CD4-positive, alpha-beta memory T cell (primary cell): ENCODE measurements at places on chromosomes 2 and 18. TPM values are rescaled to one million over a fixed set of nuclear protein-coding genes. Genes with fewer than 3 reads are reported as not detected.
A peak's percentile ranks its signal among the peaks of the same experiment; 100 is the strongest.

DNA sequence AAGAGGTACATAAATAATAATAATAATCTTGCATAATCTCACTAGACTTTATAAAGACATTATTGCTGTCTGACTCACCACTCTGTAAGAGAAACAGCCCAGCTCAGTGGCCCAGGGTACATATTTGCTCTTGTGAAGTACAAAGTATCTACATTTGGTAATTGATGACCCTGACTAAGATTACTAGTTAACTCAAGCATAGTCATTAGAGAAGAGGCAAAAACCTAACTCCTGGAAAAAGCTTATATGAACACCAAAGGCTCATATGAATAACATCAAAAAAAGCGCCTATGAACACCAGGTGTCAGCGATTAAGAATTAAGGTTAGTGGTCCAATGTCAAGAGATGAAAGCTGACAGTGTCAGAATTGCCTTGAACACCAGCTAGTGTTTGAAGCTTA is 38.4 kb downstream of the RAD51AP2 start:
- no peak overlapping the region for H3K27ac ChIP-seq
- H3K27me3 ChIP-seq: no peaks in the 10 kb centered on the region
- no peaks in the 10 kb centered on the region for H3K4me1 ChIP-seq
- no peak for DNase-seq
- H3K36me3 ChIP-seq: no peaks in the 10 kb centered on the region

- H3K27ac ChIP-seq: peak overlapping the region; percentile 33
- no peaks in the 10 kb centered on the region for H3K36me3 ChIP-seq
- H3K4me3 ChIP-seq: peak overlapping the region; percentile 9
- no peaks in the 10 kb centered on the region for H3K27me3 ChIP-seq
- peak; percentile 38 for DNase-seq
Observed at GRCh38 chr2:221529943-221530652, 42.0 kb downstream of the EPHA4 start.

- H3K27me3 ChIP-seq: no peaks in the 10 kb centered on the region
- H3K4me1 ChIP-seq: no peaks in the 10 kb centered on the region
- no peak overlapping the region for H3K4me3 ChIP-seq
- no peaks in the 10 kb centered on the region for H3K36me3 ChIP-seq
Observed at GRCh38 chr2:208150956-208151355, 5.0 kb upstream of the CRYGB start.

GRCh38 chr2:128537646-128538045 is 219.0 kb upstream of the HS6ST1 start:
- no peak overlapping the region for H3K27ac ChIP-seq
- no peak for DNase-seq
- H3K4me1 ChIP-seq: no peaks in the 10 kb centered on the region

DNA sequence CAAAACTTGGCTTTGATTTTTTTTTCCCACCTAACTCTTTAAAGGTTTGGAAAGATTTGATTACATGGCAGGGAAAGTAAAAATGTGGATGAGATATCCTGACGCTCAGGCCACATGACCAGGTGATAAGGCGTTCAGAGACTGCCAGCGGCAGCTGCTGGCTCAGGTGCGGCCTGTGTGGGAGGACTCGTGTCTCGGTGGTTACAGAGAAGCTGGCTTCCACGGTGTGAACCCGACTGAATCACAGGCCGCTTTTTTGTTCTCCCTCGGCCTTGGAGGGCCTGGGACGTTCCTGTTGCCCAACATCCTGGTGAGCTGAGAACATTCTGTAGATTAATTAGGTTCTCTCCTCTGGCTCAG is 124.2 kb upstream of the ZNF516 start:
- H3K4me3 ChIP-seq: no peak overlapping the region
- peaks cover 4% of the 10 kb centered on the region for H3K27me3 ChIP-seq
- no peaks in the 10 kb centered on the region for H3K4me1 ChIP-seq
- no peaks in the 10 kb centered on the region for H3K36me3 ChIP-seq
- no peak overlapping the region for H3K27ac ChIP-seq

- no peak overlapping the region for H3K4me3 ChIP-seq
- no peak for DNase-seq
- no peak overlapping the region for H3K27ac ChIP-seq
Observed at GRCh38 chr2:176669398-176670174, 400.3 kb downstream of the MTX2 start.

DNA sequence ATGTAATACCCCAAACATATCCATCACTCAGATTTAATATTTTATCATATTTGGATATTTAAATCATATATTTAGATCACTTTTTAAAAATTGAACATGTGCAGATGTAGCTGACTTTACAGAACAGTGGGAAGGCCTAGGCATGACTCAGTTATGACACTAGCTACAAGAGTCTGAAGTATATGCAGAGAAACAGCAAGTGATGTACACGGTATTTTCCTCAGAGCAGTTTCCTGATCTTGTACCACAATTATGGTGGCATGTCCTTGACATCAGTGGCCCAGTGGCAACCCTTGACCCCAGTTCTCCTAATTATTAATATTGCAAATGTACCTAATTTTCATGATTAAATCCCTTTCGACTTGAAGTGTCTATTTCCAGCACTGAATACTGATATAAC is 28.2 kb downstream of the CDKL4 start:
- no peaks in the 10 kb centered on the region for H3K27me3 ChIP-seq
- H3K27ac ChIP-seq: peak overlapping the region; percentile 65
- H3K4me3 ChIP-seq: no peak overlapping the region

DNA sequence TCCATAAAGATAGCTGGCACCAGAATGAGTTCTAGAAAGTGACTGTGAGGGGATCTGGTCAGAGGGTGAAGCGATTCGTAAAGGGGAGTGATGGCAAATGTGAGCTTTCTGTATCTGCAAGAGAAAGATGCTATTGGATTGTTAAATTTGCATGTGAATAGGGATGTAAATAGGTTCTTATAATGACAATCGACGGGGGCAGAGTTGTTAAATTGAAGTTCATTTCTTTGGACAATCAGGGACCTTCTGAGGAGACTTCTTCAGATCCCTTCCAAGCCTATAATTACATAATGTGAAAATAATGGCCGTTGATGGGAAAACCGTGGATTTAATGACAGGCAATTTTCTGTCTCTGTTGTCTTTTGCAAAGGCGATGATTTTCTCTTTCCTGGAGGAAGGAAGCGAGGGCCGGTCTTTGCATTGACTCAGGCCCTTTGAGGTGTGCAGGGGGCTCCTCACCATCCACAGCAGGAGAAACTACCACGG is 52.2 kb upstream of the TMEM18 start:
- H3K27me3 ChIP-seq: peaks cover 3% of the 10 kb centered on the region
- H3K4me3 ChIP-seq: no peak overlapping the region
- H3K36me3 ChIP-seq: no peaks in the 10 kb centered on the region
- H3K27ac ChIP-seq: no peak overlapping the region
- H3K4me1 ChIP-seq: no peaks in the 10 kb centered on the region

DNA sequence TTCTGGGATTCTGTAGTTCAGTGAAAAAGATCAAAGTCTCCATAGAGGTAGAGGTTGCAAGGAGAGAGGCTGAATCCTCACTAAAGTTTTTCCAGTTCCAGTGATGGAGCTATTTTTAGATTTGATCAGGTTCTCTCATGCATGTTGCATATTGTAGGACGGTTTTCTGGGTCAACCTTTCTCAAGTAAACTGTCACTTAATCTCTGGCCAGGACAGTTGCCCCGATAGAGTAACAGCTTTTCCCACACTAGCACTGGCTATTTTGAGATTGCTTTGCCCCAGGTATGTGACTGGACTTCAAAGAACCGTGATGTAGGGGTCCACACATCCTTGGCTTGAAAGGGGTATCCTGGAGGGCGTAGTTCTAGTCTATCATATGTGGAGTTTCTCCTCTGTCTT is 101.2 kb upstream of the MSH2 start:
- H3K4me1 ChIP-seq: peaks cover 6% of the 10 kb centered on the region
- no peaks in the 10 kb centered on the region for H3K27me3 ChIP-seq
- H3K4me3 ChIP-seq: no peak overlapping the region
- no peak overlapping the region for H3K27ac ChIP-seq
- DNase-seq: no peak

- no peak for DNase-seq
- H3K36me3 ChIP-seq: no peaks in the 10 kb centered on the region
- H3K27ac ChIP-seq: no peak overlapping the region
- no peaks in the 10 kb centered on the region for H3K4me1 ChIP-seq
Observed at GRCh38 chr18:8373486-8373885, 235.8 kb upstream of the RAB12 start.

GRCh38 chr2:238093181-238094140 is 6.7 kb upstream of the ESPNL start:
- no peaks in the 10 kb centered on the region for H3K36me3 ChIP-seq
- H3K27me3 ChIP-seq: no peaks in the 10 kb centered on the region
- no peak for DNase-seq

DNA sequence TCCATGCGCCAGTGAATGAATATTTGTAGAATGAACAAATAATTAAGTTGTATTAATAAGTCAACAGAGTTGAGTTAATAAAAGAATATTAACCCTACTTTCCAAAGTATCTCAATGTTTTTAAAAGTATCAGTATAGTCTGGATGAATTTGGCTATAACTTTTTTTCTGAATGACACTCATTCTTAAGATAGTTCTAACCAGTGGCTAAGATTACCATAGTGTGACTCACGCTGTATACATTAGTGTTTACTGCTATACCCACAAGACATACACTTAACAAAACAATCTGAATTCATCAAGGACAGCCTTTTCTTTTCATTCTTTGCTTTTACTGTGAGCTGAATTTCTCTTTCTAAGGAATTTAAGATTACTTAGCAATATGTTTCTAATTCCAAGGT is 77.0 kb upstream of the PDE1A start:
- no peaks in the 10 kb centered on the region for H3K36me3 ChIP-seq
- DNase-seq: no peak
- H3K4me1 ChIP-seq: no peaks in the 10 kb centered on the region
- H3K4me3 ChIP-seq: no peak overlapping the region
- no peaks in the 10 kb centered on the region for H3K27me3 ChIP-seq

DNA sequence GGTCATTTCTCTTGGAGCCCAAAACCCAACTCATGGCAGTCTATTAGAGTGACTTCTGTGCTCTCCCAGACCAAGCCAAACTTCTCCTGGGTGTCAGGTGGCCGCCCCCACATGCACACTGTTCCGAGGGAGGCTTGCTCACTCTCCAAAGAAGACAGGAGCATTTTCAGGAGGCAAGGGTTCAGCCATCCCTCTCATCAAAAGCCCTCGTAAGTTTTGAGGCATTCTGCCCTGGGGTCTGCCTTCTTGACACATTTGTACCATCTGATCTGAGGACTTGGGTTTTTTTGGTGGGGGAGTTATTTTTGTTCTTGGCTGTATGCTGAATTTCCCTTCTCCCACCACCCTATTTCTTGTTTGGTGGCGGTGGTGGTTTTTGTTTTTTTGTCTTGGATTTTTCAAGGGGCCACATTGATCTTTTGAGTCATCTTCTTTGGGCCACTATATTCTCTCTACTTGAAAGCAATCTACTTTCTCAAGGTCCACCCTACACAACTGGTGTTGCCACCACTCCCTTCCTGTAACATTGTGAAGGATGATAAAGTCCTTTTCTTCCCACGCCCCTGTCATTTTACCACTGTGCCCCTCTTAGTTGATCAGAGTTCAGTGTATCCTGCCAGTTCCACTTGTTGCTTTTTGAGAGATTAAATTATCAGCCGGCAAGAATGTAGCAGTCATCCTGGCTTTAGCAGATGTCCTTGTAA is 255.8 kb downstream of the CYP26B1 start:
- no peaks in the 10 kb centered on the region for H3K4me1 ChIP-seq
- no peak overlapping the region for H3K27ac ChIP-seq
- H3K4me3 ChIP-seq: no peak overlapping the region
- no peaks in the 10 kb centered on the region for H3K36me3 ChIP-seq

DNA sequence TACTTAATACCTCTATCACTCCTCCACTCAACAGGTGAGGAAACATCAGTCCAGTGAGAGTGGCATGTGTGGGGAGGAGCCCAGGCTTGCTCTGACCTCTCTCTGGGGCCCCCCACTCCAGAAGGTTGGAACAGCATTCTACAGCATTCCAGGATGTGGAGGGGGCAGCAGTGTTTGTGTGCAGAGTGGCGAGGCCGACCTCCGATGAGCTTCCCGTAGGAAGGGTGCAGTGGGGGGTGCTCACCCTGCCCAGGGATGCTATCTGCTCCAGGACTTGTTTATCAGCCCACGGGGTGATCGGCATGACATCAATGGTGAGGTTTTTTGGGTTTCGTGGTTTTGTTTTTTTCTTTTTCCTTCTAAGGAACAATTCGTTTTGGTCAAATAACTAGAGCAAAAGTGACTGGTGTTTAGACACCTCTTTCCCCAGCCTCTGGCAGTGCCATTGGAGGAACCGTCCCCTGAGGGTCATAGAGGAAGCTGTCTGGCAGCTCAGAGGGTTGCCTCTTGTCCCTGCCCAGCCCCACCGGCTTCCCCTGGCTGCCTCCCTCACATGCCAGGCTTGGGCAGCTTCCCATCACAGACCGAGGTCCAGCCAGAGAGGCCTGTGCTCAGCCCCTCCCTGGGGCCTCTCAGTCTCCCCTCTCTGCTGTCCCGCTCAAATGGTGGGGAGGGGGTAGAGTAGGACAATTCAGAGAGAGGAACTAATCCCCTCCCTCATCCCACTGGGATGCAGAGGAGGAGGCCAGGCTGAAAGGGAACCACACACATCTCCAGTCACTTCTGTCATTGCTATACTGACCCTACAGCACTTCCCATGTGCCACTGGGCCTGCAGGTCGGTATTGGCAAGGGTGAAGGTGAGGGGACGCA is 96.5 kb downstream of the ZFP36L2 start:
- no peaks in the 10 kb centered on the region for H3K27me3 ChIP-seq
- peaks cover 78% of the 10 kb centered on the region for H3K4me1 ChIP-seq
- H3K27ac ChIP-seq: peak overlapping the region; percentile 83
- H3K4me3 ChIP-seq: peak overlapping the region; percentile 31
- DNase-seq: peak; percentile 36

- no peaks in the 10 kb centered on the region for H3K27me3 ChIP-seq
- peaks cover 61% of the 10 kb centered on the region for H3K36me3 ChIP-seq
- H3K4me3 ChIP-seq: no peak overlapping the region
Observed at GRCh38 chr2:230505162-230505561, 89.2 kb downstream of the SP100 start.

DNA sequence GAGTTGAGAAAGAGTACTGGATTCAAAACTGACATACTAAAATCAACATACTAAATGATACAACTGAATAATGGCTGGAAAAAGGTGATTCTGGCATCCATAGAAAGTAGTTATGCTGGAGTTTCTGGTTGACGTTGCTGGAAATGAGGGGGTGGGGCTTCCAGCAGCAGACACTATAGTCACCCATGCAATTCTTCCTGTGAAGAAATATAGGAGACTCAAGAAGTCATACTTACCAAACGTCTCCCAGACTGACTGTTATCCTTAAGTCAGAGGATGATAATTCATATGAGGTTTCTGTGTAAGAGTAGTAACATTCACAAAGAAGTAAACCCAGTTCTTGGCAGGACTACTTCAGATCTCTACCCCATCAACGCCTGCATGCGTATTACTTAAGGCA is 23.6 kb downstream of the DTNB start:
- H3K4me3 ChIP-seq: no peak overlapping the region
- no peaks in the 10 kb centered on the region for H3K27me3 ChIP-seq
- no peaks in the 10 kb centered on the region for H3K4me1 ChIP-seq
- no peaks in the 10 kb centered on the region for H3K36me3 ChIP-seq

Gene ITGB6
- polyA plus RNA-seq: not detected

Gene CD28
- polyA plus RNA-seq: 132 TPM

Gene ST8SIA5
- polyA plus RNA-seq: not detected

Gene MORN2
- polyA plus RNA-seq: 5.9 TPM

Gene CCDC142
- 10.2 TPM for polyA plus RNA-seq

Gene SKOR2
- polyA plus RNA-seq: not detected
